Kidney tubule cell (primary cell): ENCODE measurements at places on chromosomes 2 and 18.

- DNase-seq: no peak
Observed at GRCh38 chr2:109172556-109173105, 43.6 kb downstream of the SH3RF3 start.

DNA sequence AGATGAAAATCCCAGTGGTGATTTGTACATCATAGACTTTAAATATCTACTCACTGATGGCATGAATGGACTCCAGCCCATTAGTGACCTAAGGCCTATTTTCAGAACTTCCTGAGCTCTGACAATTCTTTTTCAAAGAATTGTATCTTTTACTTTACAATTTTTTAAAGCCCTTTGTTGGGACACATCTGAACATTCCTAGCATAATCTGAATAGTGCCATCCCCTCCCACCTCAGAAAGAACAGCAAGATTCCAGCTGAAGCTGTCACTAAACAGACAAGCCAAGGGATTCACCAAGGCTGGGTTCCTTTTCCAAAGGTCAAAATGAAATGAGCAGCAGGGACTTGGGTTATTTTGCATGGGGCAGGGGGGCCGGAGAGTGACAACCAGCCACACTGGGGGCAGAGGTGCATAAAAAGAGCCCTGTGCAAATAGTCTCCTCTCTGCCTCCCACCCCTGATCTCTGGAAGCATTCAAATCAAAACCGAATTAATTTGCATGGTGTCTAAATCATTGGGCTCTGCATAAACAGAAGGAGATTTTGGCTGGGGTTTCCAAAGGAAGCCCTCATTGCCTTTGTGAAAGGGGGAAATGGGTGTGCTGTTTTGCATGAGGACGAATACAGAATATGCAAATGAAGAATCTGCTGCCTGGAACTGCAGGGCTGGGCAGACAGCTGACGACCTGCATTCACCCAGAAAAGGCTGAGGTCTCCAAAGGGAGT is 17.2 kb downstream of the EPHA4 start:
- no peak for DNase-seq

DNA sequence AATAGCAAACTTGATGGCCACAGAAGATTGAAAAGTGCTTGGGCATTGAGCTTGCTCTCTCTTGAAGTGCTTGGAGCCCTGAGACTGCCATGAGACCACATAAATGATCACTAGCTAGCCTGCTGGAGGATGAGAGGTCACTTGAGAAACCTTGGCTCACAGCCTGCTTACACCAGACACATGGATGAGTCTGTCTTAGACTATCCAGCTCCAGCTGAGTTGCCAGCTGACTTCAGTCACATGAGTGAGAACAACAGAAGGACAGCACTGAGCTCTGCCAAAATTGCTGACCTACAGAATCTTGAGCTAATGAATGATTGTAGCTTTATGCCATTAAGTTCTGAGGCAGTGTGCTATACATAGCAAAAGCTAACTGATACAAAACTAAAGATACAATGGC is 18.1 kb downstream of the NABP1 start:
- peak; percentile 90 for DNase-seq

DNA sequence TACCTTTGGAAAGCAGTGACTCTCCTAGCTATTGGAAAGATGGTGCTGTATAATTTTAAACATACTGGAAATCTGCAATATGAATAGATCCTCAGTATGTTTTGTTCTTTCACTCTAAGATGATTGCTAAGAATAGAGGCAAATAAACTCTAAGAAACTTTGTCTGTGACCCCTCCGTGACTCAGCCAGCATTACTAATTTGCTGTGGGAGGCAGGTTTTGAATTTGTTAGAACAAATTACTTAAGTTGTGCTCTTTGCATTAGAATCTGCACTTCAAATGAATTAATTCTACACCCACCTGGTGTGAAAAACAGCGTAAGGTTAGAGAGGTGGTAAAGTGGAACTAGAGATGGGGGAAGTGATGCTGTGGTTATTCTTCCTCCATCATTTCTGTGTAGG is 142.2 kb downstream of the RAPGEF4 start:
- no peak for DNase-seq

DNA sequence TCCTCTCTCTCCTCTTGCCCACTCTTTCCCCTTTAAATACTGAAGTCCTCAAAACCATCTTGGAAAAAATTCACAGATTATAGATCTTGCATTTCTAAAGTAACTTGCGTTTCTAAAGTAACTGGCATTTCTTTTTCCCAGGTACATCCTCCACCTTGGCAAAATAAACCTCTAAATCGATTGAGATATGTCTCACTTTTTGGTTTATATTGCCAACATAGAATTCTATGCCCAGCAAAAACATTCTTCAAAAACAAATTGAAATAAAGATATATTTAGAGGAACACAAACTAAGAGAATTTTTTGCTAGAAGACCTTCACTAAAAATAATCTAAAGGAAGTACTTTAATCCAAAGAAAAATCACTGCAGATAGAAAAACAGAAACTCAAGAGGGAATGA is 122.5 kb upstream of the RBMS1 start:
- DNase-seq: no peak

GRCh38 chr2:170878505-170878904 is 50.5 kb upstream of the GORASP2 start:
- no peak for DNase-seq

- DNase-seq: peak; percentile 74
Observed at GRCh38 chr2:60530660-60531281, 22.7 kb downstream of the BCL11A start.

- peak; percentile 97 for DNase-seq
Observed at GRCh38 chr2:109562421-109562820, 51.3 kb downstream of the SEPTIN10 start.

DNA sequence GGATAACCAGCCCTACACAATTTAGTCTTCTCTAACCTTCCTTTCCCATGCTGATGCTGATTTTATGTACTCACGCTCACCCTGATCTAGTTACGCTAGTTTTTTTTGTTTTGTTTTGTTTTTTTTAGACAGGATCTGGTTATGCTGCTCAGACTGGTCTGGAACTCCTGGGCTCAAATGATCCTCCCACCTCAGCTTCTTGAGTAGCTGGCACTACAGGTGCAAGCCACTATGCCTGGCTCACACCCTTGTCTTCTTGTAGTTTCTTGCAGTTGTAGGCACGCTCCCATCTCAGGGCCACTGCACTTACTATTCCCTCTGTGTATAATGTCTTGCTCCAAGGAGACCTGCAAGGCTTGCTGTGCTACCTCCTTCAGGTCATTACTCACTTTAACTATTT is 6.2 kb downstream of the PELI1 start:
- no peak for DNase-seq

DNA sequence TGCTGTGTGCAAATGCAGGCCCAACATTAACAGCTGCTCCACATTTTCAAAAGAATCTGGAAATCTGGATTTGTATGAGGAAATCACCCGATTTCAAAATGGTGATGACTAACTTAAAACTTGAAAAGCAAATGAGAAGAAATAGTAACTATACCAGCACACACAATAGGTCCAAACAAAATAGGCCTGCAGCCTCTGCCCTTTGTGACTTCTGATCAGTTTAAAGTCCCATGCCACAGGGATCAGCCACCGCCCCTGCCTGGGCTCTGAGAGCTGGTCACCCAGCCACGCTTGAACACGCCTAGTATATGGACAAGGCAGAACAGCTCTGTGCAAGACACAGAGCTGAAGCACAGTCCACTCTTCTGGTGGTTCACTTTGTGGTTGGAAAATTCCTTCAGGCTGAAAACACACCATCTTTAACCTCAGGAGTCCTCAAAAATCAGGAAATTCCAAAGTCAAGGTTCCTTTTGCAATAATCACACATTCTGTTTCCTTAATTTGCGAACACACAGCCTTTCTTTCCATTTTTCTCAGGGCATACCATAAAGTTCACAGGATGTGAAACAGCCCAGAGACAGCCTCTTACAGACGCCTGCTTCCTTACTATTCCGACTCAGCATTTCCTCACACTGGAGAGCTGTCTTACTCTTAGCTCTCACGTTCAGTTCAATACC is 150.1 kb upstream of the RIOK3 start:
- DNase-seq: peak; percentile 85
